ENCODE measurements at places on chromosomes 7 and 10.

GRCh38 chr7:76357475-76358010 lies 1.2 kb downstream of the YWHAG start:
- DNase-seq = no peak

- DNase-seq = no peak
Observed at GRCh38 chr10:12180221-12180974, 15.3 kb downstream of the NUDT5 start.

GRCh38 chr7:50530766-50531165 lies 34.4 kb downstream of the DDC start:
- no peak for DNase-seq

DNA sequence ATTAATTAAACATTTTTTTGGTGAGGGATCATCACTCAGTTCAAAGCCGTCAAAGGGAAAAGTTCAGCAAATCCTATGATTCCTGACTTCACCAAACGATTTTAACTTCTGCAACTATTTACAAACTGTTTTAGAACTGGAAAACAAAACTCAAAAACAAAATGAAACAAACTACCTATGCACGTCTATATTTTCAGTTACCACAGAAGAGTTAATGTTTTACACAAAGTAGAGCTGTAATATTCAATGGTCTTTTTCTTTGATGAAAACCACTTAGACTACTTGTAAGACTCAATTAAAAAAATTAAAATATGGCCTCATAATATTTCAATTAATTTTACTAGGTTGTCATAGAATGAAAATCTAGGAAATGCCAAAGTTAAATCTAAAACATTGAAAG lies 131.5 kb downstream of the ATE1 start:
- no peak for DNase-seq

DNA sequence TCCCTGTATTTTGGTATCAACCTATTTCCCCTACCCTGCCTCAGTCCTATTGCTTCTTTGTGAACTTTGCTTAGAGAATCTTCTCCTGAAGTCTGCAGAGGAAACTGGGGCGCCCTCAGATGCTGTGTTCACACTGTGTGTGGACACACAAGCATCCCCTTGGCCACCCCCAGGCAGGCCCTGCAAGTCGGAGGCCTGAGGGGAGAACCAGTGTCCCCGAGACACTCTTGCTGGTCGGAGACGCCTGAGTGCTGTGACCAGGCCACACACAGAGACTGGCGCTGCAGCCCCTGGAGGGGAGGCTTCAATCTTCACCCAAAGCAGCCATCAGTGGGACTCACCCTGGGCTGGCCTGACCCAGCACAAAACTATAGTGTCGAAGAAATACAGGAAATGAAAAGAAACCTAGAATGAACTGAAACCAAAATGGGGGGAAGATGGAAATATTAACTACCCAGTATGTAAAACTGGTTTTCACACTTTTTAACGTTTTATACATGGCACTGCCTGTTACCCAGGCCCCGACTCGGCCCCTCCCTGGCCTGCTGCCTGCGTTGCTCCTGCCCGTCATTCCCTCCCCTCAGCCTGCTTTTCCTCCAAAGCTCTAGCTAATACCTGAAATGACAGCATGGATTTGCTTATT lies 48.4 kb upstream of the FAM20C start:
- no peak for DNase-seq

DNA sequence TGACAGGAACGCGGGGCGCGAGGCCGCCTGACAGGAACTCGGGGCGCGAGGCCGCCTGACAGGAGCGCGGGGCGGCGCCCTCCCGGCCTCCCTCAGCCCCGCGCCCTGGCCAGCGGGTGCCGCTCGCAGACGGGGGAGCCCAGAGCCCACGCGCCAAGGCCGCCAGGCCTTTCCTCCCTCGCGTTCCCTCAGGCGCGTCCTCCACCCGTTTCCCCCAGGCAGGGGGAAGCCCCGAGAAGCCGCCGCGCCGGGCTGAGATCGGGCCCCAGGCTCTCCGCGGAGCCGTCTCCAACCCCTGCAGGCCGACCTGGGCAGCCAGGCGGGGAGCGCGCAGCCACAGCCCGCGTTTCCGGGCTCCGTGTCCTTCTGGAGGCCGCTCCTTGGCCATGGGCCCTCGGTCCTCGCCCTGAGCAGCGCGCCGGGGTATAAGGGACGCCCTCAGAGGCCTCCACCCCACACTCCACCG lies 17.7 kb downstream of the PTPRN2 start:
- no peak for DNase-seq

DNA sequence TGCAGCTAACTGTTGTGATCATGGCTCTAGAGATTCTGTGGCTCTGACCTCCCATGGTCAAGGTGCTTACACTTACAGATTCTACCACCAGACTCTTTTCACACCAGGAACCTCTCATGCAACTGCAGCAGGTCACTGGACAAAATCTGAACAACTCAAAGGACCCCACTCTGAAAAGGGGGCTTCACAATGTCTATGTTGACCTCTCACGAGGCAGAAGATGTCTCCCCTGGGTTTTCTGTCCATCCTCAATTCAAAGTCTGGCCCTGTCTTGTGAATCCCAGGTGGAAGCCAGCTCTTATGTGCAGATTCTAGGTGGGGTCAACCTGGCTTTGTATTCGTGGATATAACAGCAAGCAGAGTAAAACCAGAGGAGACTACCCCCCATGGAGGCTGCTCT lies 118.6 kb upstream of the ZNF479 start:
- no peak for DNase-seq

DNA sequence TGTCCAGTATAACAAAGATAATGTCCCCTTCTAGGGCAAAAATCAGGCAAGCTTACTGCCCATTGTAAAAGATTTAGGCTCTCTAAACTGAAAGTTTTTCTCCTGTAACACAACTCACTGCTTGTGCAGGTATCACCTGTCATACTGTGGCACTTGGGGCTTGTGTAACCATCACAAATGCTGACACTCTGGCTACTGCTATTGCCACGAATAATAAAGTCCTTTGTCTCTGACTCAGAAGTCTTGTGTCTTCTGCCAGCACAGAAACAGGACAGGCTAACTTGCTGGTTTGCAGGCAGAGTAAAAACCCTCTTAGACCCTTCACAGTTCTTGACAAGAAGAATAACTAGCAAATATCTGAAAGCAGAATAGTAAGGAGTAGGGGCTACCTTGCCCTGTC lies 273.9 kb downstream of the RPS24 start:
- DNase-seq = no peak

All from stimulated activated CD8-positive, alpha-beta memory T cell treated with anti-CD3 and anti-CD28 coated beads, Interleukin-4, amount 100 ng/mL, for 1 hour (primary cell).